ENCODE measurements at places on chromosomes 3 and 15. TPM values are rescaled to one million over a fixed set of nuclear protein-coding genes. Genes with fewer than 3 reads are reported as not detected.

Gene BCL2A1
- total RNA-seq = 4.7 TPM

Gene CCR1
- not detected for total RNA-seq

Gene SCAANT1
- not detected for total RNA-seq

Gene ENTPD3
- not detected for total RNA-seq

Gene MORF4L1
- 360 TPM for total RNA-seq

Gene CPEB1
- 19.5 TPM for total RNA-seq

Gene PEX5L
- 0.23 TPM for total RNA-seq

Gene KLHL6
- total RNA-seq = 0.03 TPM

Gene GOLGA6D
- total RNA-seq = not detected

Data from Panc1 (cell line).